Activated CD4-positive, alpha-beta memory T cell treated with anti-CD3 and anti-CD28 coated beads for 36 hours (primary cell): ENCODE measurements at places on chromosomes 4 and X. TPM values are rescaled to one million over a fixed set of nuclear protein-coding genes. Genes with fewer than 3 reads are reported as not detected.

DNA sequence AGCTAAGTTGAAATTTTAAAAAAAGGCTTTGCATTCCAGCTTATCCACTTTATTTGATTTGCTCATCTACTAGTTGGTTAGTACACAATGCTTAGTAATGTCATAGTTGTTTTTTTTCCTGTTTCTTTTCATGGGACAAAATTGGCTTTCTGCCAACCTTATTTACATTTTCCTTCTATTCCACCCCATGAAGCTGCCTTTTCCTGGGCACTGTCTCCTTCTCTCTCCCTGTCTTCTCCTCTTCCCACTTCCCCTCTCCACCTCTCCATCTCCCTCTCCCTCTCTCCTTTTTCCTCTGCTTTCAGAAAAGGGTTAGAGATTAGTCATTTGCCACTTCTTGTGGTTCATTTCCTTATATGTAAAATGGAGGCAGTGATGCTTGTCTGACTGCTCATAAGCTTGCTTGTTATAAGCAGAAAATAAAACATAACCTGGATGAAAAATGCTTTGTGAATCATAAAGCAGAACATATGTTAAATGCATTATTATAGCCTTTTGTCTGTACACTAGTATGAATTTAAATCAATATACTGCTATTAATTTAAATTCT, 181.9 kb downstream of the CEP135 start:
- no peak for DNase-seq

DNA sequence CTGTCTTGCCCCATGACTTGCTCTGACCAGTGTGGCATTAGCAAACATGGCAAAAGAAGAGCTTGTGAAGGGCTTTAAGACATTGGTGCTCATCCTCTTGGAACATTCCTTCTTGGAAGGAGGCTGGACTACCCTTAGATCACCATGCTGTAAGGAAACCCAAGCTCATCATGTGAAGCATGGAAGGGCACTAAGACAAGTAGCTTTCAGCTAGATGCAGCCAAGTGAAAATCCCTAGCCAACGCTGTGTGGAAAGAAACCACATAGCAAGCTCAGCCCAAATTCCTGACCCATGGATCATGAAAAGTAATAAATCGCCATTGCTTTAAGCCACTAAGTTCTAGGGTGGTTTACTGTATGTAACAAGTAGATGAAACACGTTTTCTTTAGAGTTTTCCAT, 12.4 kb upstream of the PACRGL start:
- no peak for DNase-seq

GRCh38 chr4:7887436-7887835, 52.2 kb downstream of the AFAP1 start:
- no peak for DNase-seq

DNA sequence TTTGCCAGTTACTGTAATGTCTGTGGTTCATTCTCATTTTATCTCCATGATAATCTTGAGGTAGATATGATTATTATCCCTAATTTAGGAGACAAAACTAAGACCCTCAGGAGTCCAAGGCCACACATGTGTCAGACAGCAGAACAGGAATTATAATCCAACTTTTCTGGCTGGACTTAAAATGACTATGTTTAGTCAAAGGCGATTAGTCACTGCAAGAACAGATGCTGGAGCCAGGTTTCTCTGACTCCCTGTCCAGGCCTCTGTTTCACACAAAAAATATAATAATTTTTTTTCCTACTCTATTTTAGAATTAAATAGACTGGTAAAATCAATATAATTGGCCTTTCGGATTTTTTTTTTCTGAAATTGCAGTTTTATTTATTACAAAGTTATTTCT, 56.7 kb upstream of the TMEM131L start:
- DNase-seq: no peak

MND1 gene
- total RNA-seq: 32.0 TPM

- DNase-seq: no peak
Observed at GRCh38 chr4:147823130-147823529, 91.2 kb downstream of the ARHGAP10 start.

SSX4B gene
- total RNA-seq: not detected

DNA sequence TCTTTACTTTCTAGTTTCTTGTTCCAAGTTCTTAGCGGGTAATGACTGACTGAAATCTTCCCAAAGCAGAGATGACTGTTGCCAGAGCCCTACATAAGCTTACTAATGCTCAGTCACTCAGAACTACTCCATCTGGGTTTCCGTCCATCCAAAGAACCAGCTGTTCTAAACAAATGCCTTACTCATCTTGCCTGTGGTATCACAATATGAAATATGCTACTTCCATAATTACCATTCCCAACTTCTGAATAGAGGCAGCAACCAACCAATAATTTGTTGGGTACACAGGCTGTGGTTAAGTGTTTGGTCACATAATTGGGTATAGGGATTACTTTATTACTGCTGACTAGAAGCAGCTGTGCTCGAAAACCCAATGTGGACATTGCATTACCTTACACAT, 930.2 kb upstream of the DIAPH2 start:
- no peak for DNase-seq

MAGEA2 gene
- not detected for total RNA-seq

DNA sequence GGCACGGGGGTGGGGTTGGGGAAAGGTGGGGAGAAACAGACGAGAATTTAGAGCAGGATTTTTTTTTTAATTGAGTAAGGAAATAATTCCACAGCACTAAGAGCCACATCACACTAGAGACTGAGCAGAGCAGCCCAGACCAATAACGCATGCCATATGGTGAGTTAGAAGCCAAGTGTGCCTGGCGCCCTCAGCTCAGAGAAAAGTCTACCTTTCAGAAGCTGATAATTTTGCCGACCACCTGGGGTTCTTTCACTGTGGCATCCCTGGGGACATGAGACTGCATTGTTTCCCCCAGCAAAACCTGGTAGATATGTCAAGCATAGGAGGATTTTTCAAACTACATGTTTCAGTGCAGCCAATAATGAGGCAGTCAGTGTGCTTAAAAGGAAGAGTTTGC, 516.8 kb downstream of the SMARCA1 start:
- DNase-seq: no peak

MAOA gene
- total RNA-seq: 14.8 TPM

DNA sequence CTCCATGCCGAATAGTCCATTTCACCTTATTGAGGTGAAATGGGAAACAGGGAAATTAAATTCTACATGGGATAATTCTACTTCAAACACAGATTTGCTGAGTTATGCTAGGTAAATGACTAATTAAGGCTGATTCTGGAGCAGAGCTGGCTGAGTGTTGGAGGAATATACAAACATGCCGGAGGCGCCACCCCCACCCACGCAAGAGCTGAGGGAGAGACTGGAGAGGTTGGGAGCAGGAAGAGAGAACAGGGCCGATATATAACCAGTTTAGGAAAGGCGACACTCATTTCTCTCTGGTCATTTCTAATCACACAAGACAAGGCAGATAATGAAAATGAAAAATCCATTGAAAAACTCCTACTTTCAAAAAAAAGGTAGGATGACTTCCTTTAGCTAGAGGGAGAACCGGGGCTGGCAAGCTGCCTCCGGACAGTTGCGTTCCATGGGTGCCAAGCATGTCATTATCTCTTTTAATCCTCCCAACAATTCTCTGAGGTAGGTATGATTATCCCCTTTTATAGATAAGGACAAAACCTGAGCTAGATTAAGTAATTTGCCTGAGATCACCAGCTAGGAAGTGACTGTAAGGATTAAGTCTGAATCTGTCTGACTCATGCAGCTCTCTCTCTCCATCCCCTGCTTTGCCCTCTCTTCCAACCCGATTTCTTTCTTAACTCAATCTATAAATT, 27.6 kb upstream of the CFAP299 start:
- no peak for DNase-seq

GRCh38 chr4:52057196-52057595, 6.1 kb downstream of the SPATA18 start:
- no peak for DNase-seq

ADGRA3 gene
- total RNA-seq: 1.4 TPM

GRCh38 chr4:153117554-153117953, 86.7 kb upstream of the TRIM2 start:
- no peak for DNase-seq

DNA sequence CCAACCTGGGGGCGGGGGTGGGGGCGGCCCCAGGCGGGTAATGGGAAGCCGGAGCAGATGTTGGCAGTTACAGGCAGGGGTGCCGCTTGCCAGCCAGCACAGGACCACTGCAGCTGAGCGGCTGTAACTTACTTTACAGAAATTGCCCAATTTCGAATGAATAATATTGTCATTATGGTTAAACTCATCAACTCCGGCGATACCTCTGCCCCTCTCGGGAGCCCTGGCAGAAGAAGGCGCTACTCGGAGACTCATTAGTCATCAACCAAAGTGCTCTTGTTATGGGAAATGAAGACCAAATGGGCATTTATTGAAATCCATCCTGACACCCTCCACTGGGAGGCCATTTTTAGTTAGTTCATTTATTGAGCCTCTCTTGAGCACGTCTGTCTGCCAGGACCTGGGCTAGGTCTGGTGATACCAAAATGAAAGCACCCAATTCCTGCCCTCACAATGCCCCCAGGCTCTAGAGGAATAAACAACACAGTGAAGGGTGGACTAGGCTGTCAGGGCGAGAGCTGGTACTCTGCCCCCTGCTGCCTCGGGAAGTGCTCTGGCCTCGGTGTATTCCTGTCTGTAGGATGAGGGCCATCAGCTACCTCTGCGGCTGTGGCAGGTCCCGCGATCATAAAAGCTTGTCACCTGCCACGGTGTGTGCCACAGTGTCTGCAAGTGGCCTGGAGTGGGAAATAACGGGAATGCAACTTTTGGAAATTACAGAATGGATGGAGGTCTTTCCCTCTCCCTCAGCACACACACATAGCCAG, 159.1 kb upstream of the PSAPL1 start:
- DNase-seq: no peak

- no peak for DNase-seq
Observed at GRCh38 chr4:168794881-168795280, 215.2 kb downstream of the CBR4 start.

- no peak for DNase-seq
Observed at GRCh38 chrX:72468607-72469006, 104.0 kb downstream of the HDAC8 start.

DNA sequence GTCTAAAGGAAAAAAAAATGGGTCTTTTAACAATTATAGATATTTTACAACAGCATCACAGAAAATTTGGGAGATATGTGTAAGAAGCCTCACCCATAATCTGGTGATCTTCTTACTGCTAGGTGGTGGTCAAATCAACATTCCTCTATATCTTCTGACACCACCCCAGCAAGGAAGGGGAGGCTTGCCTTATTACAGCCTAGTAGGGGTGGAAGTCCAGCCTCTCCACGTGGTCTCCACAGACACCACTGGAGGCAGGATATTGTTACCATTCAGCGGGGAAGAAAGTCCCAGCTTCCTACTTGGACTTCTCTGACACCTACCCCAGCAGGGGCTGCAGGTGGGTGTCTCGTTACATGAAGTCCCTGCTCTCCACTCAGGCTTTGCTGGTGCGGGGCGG, 28.7 kb downstream of the PRPS1 start:
- DNase-seq: no peak

- DNase-seq: no peak
Observed at GRCh38 chrX:17566740-17567139, 170.6 kb upstream of the SCML1 start.

GABRE gene
- total RNA-seq: not detected

GRCh38 chr4:158535130-158535614, 13.5 kb downstream of the RXFP1 start:
- DNase-seq: peak; percentile 29

- DNase-seq: no peak
Observed at GRCh38 chr4:826508-827208, 729 bp upstream of the CPLX1 start.

F9 gene
- not detected for total RNA-seq

POU4F2 gene
- total RNA-seq: not detected

- DNase-seq: no peak
Observed at GRCh38 chr4:87015416-87015815, 80.6 kb downstream of the AFF1 start.

MAOB gene
- 0.19 TPM for total RNA-seq

OTC gene
- total RNA-seq: not detected

ASMT gene
- total RNA-seq: 0.52 TPM

PPP4R3C gene
- total RNA-seq: not detected

PHKA1 gene
- 3.8 TPM for total RNA-seq

GRCh38 chr4:118265312-118266144, 87.3 kb downstream of the PRSS12 start:
- DNase-seq: peak; percentile 47

MMRN1 gene
- 0.10 TPM for total RNA-seq

GRCh38 chr4:153771046-153771445, 11.2 kb upstream of the RNF175 start:
- DNase-seq: no peak

DNA sequence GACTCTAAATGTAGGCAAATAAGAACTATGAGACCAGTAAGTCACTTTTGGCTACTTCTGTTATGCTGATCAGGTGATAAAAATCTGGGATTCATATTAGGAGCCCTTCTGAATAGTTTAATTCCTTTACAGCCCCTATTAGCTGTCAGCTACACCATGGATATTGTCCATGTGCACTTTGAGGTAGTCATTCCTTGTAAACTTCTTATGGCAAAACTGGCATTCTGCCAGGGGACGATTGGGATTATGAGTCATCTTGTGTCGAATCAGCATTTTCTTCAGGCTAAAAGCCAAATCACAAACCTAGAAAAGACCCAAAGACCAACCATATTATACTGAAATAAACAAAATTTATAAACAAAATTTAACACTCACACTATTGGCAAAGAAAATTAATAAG, 227.6 kb downstream of the PRDM5 start:
- no peak for DNase-seq

DNA sequence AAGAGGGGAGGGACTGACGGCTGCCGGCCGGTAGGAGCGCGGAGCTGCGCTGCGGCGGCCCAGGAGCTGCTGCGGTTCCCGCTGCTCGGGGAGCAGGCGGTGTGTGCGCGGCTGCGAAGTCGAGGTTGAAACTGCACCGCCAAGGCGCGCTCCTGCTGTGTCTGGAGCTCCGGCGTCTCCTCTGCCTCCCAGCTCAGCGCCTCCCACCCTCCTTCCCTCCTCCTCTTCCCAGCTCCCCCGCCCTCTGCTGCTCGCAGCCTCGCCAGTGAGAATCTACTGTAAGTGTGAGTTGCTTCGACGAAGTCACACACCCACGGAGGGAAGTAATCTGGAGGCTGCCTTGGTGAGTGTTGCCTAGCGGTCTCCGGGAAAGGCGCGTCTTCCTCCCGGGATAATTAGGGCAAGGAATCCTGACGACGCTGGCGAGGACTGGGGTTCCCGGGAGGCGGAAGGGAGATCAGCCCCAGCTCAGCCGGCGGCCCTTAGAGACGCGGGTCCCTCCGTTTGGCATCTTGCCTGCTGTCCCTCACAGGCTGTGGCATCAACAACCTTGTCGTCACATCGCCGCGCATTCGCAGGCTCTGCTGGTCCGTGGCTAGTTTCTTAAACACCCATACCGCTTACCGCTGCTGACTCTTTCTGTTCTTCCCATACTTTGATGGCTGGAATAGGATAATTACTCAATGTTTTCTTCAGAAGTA, at the start of gene EPHA5:
EPHA5 (minus strand) TSS at position 159 of the 701 bp plus-strand sequence. CDS start 747 bp downstream, outside the sequence.
- DNase-seq: no peak

GRCh38 chr4:22637306-22637705, 55.4 kb upstream of the GBA3 start:
- DNase-seq: no peak

GRCh38 chrX:38570396-38570795, 9.1 kb downstream of the TSPAN7 start:
- DNase-seq: no peak
